Activated naive CD8-positive, alpha-beta T cell treated with anti-CD3 and anti-CD28 coated beads for 36 hours (primary cell): ENCODE measurements at places on chromosomes 16 and 17. TPM values are rescaled to one million over a fixed set of nuclear protein-coding genes. Genes with fewer than 3 reads are reported as not detected.

The MEFV gene
- total RNA-seq: 0.08 TPM

The RUNDC3A gene
- 0.08 TPM for total RNA-seq

DNA sequence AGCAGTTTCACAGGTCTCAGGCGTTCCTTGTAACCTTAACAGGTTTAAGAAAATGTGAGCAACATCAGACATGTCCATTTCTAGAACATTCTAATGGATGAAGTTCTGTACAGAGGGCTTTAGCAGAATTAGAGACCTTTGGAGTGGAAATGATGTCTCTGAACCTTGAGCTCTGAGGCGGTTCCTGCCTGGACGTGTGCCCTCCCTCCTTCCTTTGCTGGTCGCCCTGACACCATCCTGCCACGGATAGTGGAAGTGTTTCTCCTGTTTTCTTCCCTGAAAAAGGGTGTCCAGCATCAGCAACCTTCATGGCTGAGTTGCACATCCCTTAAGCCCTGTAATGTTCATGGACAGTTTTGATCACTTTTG lies 11.1 kb downstream of the SPATA33 start:
- no peak for DNase-seq

DNA sequence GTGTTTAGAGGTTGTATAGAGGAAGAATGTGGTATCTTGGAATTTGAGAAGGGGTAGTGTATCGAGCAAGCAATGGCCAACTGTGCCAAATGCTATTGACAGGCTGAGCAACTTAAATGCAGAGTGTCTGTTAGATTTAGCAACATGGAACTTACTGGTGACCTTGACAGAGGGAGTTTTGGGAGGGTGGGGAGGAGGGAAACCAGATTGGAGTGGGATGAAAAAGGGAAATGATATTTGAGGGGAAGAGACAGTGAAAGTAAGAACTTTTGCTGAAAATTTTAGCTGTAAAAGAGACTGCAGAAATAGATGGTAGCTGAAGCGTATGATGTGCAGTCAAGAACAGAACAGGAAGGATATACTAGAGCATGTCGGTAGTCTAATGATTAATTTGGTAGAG lies 1.1 kb downstream of the LRRC36 start:
- DNase-seq: no peak

- no peak for DNase-seq
Measured at GRCh38 chr16:81894592-81894991, 115.5 kb downstream of the PLCG2 start.
